ENCODE measurements at places on chromosomes 13 and 19. TPM values are rescaled to one million over a fixed set of nuclear protein-coding genes. Genes with fewer than 3 reads are reported as not detected.

The CEACAM4 gene
- not detected for total RNA-seq

The CLDND2 gene
- 5.1 TPM for total RNA-seq

The TMEM59L gene
- total RNA-seq: not detected

The OVOL3 gene
- total RNA-seq: not detected

The HSPBP1 gene
- 35.7 TPM for total RNA-seq

The CEACAM19 gene
- 0.68 TPM for total RNA-seq

The TCF3 gene
- total RNA-seq: 88.1 TPM

The CATSPERD gene
- not detected for total RNA-seq

The LAIR1 gene
- 82.9 TPM for total RNA-seq

The SLC39A3 gene
- total RNA-seq: 30.9 TPM

The NCAN gene
- 0.48 TPM for total RNA-seq

The SIGLEC5 gene
- not detected for total RNA-seq

The CGB3 gene
- not detected for total RNA-seq

The WASF3 gene
- 0.30 TPM for total RNA-seq

The IZUMO1 gene
- not detected for total RNA-seq

Data from T-helper 2 cell treated with Interferon-gamma antibody and Interleukin-4, amounts not matched to agents 100 ng/mL and 5 ng/mL, for 36 hours (primary cell).